ENCODE measurements at places on chromosomes 2 and 18.

DNA sequence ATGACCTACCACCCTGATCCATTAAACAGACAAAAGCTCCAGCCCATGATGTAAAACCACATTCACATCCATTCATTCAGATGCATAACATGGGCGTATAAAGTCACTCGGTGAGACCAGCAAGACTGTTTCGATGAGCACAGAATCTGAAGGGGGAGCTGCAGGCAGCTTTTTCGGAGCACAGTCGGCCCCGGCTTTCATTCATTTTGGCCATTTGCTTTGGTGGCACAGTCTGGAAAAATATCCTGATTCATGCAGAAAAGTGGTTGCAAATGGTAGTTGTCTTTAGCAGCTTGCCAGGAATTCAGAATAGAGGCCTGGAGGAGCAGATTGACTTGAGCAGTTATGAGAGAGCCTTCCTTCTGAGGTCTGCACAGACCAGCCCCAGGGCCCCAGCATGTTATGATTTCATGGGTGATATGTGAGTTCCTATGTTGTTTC is 11.2 kb downstream of the ARID5A start:
- no peak for DNase-seq

DNA sequence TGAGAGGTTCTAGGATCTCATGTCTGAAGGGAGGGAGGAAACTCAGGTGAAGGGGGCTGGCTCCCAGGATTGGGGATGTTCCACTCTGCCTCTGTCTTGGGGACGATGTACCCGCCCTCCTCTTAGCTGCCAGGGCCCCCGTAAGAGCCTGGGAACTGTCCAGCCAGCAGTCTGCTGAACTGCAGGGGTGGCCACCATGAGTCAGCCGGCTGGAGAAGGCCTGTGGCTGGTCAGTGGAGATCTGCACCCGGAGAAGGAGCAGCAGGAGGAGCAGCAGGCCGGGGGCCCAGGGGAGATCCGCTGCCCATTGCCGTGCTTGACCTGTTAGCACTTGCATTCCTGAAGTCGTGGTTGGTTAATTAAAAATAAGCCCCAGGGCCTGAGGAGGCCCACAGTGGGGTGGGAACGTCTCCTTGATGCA is 180.3 kb downstream of the TFCP2L1 start:
- DNase-seq, result no peak

DNA sequence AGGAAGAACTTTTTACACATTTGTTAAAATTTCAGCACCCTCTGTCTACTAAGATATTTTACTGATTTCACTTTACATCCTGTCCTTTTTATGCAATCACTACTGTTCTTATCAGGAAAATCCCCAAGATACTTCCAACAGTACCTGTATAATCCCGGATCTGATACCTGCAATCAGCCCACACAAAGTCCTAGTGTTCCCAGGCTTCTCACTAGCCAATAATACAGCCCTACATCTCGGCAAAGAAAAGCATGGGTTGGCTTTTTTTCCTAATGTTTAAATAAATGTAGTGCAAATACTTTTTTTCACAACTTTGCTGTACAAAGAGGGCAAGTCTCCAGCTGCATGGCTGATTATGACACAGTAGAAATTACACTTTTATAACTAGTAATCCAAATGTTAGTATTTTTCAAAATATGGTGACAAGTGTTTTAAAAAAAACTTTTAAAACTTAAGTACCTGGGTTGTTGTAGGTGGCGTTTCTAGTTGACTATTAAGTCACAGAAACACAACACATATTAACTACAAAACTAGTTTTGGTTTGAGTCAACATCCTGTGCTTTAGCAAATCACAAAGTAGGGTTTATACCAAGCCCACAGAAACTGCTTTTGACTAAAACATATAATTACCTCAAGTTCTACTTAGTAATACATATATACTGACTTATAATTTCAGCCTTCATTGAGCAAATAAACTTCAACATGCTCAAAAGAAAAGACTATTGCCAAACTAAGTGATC is 19.5 kb downstream of the CNOT11 start:
- DNase-seq, result no peak

DNA sequence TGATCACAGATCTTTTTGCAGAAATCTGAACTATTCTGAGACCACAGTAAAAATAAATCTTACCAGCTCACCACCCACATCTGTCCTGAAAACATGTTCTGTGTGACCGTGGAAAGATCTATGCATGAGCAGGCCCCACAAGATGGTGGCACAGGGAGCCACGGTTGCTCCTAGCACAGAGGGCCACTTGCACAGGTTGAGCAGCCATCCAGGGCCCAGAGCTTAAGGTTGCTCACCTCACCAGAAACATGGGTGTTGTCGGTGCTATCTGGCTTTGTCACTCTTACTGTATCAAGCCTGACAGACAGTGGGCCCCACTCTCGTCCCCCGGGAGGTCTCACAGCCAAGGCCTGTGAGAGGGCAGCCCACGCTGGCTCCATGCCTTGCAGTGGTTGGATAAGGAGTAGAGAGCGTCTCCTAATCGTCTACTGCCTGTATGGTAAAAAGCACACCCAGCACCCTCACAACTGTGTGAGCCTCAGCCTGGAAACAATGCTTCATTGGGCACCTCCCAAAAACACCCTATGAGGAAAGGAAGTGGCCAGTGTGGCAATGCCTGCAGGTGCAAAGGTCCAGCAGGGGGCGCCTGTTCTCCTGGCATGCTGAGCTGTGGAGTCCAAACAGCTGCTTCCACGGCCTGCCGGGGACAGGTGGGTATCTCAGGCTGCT is 19.6 kb downstream of the TUBB6 start:
- peak; percentile 36 for DNase-seq

- DNase-seq, result no peak
These were observed 915.6 kb downstream of the NRXN1 start for GRCh38 chr2:50116096-50117010.

GRCh38 chr18:23307567-23308295 is 145.4 kb upstream of the RIOK3 start:
- DNase-seq, result no peak

DNA sequence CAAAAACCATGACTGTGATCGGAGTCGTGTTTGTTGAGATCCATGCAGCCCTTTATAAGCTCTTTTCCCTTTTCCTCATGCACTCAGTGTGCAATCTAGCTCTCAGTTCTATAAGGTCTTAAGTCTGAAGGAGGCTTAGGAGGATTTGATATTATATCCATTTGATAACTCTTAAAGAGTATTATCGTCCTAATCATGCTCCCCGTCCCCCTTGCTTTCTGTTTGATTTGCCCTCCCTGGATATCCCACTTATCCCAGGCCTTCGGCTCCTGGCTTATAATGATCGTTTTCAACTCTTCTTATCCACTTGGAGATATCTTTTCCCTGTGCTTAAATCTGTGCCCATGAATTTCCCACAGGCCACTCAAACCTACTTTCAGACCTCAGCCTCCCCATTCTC is 1917.7 kb upstream of the PIK3C3 start:
- no peak for DNase-seq

DNA sequence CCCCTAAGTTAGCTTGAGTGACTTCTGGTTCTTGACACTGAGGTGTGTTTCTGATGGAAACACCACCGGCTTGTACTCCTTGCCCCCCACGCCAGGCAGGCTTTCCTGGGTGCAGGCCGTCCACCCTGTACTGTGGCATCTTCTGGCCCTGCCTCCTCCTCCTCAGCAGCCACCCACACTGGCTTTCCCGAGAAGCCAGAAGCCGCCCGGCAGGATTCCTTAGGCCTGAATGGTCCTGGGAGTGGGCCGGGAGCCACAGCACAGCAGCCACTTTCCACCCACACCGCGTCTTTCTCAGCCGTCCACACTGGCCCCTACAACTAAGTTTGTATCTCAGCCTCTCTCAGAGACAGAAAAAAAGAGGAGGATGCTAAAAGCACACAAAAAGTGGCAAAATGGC is 2.1 kb upstream of the HSBP1L1 start:
- peak; percentile 67 for DNase-seq

DNA sequence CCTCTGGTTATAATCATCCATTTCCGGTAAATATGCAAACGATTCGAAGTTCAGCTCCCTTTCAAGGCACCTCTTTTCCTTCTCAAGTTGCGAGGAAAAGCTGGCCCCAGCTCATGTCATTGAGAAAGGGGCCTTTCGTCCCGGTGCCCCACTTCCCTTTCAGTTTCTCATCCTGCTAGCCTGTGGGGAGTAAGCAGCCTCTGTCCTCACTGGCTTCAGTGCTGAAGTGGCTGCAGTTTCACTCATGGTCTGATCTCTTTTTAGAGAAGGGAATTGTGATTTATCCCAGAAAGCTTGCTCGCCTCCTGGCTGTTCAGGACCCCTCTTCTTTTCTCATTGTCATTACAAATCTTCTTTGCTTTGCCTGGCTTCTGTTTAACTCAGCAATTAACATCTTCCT is 207.5 kb downstream of the NR4A2 start:
- no peak for DNase-seq

GRCh38 chr2:26191316-26192159 is 18.6 kb downstream of the GAREM2 start:
- DNase-seq, result no peak

DNA sequence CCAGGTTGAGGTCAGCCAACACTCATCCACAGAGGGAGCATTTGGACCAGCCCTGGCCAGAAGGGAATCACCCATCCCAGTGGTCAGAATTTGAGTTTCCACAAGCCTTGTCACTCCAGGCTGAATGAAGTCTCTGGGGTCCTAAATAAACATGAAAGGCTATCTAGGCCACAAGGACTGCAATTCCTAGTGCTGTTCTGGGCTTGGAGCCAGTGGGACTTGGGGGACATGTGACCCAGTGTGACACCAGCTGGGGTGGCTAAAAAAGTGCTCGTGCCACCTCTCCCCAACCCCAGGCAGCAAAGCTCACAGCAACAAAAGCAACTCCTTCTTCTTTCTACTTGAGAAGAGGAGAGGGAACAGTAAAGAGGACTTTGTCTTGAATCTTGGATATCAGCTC is 91.7 kb downstream of the MDH1 start:
- no peak for DNase-seq

- no peak for DNase-seq
These were observed 87.4 kb downstream of the MDH1 start for GRCh38 chr2:63676135-63676534.
